ENCODE measurements at places on chromosomes 11 and 22.

DNA sequence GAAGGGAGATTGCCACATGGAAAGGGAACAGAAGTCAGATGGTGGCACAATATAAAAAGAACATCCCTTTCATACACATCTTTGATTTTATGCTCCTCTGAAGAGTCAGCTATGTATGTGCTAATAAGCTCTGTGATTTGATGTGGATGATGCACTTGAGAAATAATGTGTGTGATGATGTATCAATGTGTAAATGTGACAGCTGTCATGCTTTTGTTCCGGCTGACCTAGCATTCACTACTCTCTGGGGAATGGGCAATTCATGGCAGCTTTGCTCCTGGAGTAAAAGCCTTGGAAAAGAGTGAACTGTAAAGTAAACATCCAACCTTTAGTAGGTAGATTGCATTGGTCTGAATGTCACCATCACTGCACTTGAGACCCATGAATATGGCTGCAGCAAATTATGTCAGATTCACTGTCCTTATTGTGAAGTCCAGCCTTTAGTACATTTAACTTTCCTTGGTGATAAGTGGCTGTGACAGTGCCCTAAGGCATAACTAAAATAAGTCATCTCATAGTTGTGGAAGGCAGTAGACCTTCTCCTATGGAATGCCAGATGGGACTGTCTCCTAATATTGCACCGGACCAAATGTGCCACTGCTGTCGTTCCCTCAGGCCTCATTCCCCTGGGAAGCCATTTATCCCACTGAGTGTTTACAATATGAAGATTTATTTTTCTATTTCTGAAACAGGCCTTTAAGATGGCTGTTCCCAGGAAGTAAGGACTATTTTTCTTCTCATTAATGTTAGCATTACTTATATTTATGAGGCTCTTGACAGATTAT is 178.2 kb upstream of the CCDC90B start:
- no peaks in the 10 kb centered on the region for H3K4me1 ChIP-seq
- no peak overlapping the region for H3K4me3 ChIP-seq
- H3K27ac ChIP-seq: no peak overlapping the region
- no peaks in the 10 kb centered on the region for H3K36me3 ChIP-seq

GRCh38 chr11:117333917-117334316 is 6.3 kb downstream of the CEP164 start:
- H3K27me3 ChIP-seq: no peaks in the 10 kb centered on the region
- peaks cover 2% of the 10 kb centered on the region for H3K4me1 ChIP-seq
- DNase-seq: no peak

- no peak for DNase-seq
- H3K36me3 ChIP-seq: peaks cover 6% of the 10 kb centered on the region
- peaks cover 83% of the 10 kb centered on the region for H3K4me1 ChIP-seq
- peaks cover 11% of the 10 kb centered on the region for H3K27me3 ChIP-seq
- H3K27ac ChIP-seq: no peak overlapping the region
These were observed 1.1 kb downstream of the CD151 start for GRCh38 chr11:833849-834311.

GRCh38 chr11:76085270-76085669 is 121.0 kb downstream of the WNT11 start:
- DNase-seq: no peak
- no peaks in the 10 kb centered on the region for H3K36me3 ChIP-seq
- H3K4me3 ChIP-seq: no peak overlapping the region

GRCh38 chr11:36700246-36700645 is 102.2 kb upstream of the RAG2 start:
- no peak for DNase-seq
- no peaks in the 10 kb centered on the region for H3K36me3 ChIP-seq
- H3K27ac ChIP-seq: no peak overlapping the region
- H3K4me3 ChIP-seq: no peak overlapping the region

DNA sequence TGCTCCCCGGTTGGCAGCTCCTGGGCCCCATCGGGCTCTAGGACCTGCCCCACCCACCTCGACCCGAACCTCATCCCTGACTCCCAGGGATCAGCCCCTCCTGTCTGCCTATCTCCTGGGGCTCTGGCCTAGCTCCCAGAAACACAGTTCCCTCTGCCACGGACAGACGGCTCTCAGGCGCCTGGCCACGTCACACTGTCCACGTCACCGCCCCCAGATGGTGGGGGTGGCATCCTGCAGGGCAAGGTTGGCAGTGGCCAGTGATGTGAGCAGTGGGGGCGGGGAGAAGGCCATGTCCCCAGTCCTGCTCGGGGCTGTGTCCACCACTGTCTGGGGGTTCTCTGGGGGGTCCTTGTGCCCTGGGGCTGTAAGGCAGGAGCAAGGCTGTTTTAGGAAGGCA is 29.2 kb downstream of the SYT7 start:
- H3K27ac ChIP-seq: no peak overlapping the region
- no peaks in the 10 kb centered on the region for H3K4me1 ChIP-seq
- no peaks in the 10 kb centered on the region for H3K36me3 ChIP-seq

- H3K27me3 ChIP-seq: no peaks in the 10 kb centered on the region
- H3K4me3 ChIP-seq: no peak overlapping the region
- peak overlapping the region; percentile 7 for H3K27ac ChIP-seq
- peak; percentile 93 for DNase-seq
- peaks cover 73% of the 10 kb centered on the region for H3K36me3 ChIP-seq
These were observed 7.9 kb downstream of the ATG16L2 start for GRCh38 chr11:72821920-72822799.

DNA sequence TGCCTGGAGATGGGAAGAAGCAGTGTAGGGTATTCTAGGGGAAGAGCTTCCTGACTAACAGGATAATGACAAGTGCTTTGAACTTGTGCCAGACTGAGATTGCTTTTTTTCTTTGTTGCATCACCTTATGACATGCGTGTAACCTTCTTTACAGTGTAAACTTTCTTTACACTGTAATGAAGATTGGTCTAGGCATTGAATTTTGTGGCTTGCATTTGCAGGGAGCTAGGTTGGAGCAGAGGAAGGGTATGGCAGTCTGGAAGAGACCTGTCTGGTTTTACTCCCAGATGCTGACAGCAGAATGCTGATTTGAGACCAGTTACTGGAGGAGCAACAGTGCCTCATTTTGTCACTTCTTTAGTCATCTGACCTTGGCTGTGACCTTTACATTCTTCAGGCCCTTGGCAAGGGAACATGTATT is 5.6 kb downstream of the DDB2 start:
- H3K27me3 ChIP-seq: no peaks in the 10 kb centered on the region
- no peak overlapping the region for H3K27ac ChIP-seq
- peaks cover 17% of the 10 kb centered on the region for H3K36me3 ChIP-seq
- peaks cover 15% of the 10 kb centered on the region for H3K4me1 ChIP-seq

GRCh38 chr11:65209711-65210360 is 28.1 kb downstream of the CAPN1 start:
- no peak overlapping the region for H3K4me3 ChIP-seq
- H3K27ac ChIP-seq: no peak overlapping the region
- no peak for DNase-seq
- no peaks in the 10 kb centered on the region for H3K27me3 ChIP-seq
- H3K4me1 ChIP-seq: peaks cover 32% of the 10 kb centered on the region

GRCh38 chr11:42175203-42175602 is 715.8 kb upstream of the LRRC4C start:
- no peak overlapping the region for H3K4me3 ChIP-seq
- no peaks in the 10 kb centered on the region for H3K4me1 ChIP-seq
- DNase-seq: no peak
- no peak overlapping the region for H3K27ac ChIP-seq

- H3K27me3 ChIP-seq: no peaks in the 10 kb centered on the region
- H3K4me3 ChIP-seq: no peak overlapping the region
- no peaks in the 10 kb centered on the region for H3K36me3 ChIP-seq
- H3K4me1 ChIP-seq: no peaks in the 10 kb centered on the region
- no peak for DNase-seq
- H3K27ac ChIP-seq: no peak overlapping the region
These were observed 309.4 kb upstream of the ZC3H12C start for GRCh38 chr11:109783840-109784239.

DNA sequence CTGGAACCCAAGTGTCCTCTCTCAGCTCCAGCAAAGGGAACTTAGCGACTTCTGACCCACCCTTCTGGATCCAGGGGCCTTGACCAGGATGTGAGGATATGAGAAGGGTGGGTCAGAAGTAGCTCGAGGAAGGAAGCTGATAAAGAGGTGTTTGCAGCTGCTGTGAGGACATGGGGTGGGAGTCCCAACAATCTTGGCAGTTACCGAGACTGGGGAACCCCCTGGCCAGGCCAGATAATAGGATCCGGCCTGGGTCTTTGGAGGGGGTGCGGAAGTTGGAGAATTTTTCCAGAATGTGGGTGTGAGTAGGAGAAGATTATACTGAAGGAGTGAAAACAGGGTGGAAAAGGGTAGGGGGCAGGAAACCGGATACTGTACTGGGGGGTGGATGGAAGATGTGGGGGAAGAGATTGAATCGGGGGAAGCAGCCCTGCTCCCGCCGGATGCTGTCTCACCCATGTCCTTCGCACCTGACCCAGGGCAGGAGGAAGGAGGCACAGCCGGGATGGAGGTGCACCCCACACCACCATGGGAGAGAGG is 2.8 kb upstream of the MCAM start:
- H3K36me3 ChIP-seq: no peaks in the 10 kb centered on the region
- peak overlapping the region; percentile 42 for H3K27ac ChIP-seq
- H3K27me3 ChIP-seq: peaks cover 29% of the 10 kb centered on the region
- peaks cover 44% of the 10 kb centered on the region for H3K4me1 ChIP-seq

- no peak overlapping the region for H3K27ac ChIP-seq
- no peaks in the 10 kb centered on the region for H3K27me3 ChIP-seq
- H3K4me1 ChIP-seq: no peaks in the 10 kb centered on the region
- no peaks in the 10 kb centered on the region for H3K36me3 ChIP-seq
- H3K4me3 ChIP-seq: no peak overlapping the region
- no peak for DNase-seq
These were observed 125.7 kb downstream of the PARVA start for GRCh38 chr11:12503039-12503484.

DNA sequence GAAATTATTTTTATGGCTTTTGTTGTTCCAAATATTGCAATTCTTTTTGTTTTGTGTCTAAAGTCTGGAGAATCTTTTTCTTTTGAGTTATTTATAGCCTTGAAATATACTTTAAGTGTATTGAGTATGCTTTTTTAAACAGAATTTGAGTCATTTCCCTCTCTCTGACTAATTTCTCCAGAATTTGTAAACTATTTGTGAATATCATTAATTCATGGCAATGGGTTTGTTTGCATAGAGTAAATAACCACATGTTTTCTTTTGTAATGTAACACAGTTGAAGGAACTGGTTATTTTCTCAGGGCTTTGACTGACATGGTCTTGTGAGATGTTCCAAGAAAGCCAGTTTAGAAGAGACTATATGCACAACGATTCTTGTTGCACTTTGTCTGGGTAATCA is 30.9 kb upstream of the MPEG1 start:
- H3K27me3 ChIP-seq: peaks cover 2% of the 10 kb centered on the region
- peaks cover 10% of the 10 kb centered on the region for H3K4me1 ChIP-seq
- H3K27ac ChIP-seq: no peak overlapping the region
- H3K4me3 ChIP-seq: no peak overlapping the region
- no peak for DNase-seq
- no peaks in the 10 kb centered on the region for H3K36me3 ChIP-seq

DNA sequence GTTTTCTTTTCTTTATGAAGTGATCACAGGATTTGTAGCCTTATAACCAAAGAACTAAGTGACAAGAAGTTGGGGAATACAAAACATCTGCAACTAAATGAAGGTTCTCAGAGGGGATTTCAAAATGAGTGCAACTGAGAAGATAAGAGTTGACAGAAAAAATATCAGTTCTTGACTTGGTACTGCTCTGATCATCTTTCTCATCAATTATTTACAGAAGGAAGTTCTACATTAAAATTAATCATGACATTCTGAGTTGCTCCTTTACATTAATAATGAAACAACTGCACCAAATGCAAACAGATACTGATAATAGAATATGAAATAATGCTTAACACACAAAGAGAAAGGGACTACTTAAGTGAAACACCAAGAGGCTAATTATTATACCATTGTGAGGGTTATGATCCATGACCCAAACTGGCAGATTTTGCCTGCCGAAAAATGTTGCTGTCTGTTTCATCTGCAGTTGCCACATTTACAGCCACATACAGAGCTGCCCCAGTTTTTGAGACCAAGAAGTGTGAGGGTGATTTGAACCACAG is 561.9 kb upstream of the ANO5 start:
- H3K4me3 ChIP-seq: no peak overlapping the region
- no peaks in the 10 kb centered on the region for H3K27me3 ChIP-seq
- H3K4me1 ChIP-seq: no peaks in the 10 kb centered on the region
- H3K36me3 ChIP-seq: no peaks in the 10 kb centered on the region

DNA sequence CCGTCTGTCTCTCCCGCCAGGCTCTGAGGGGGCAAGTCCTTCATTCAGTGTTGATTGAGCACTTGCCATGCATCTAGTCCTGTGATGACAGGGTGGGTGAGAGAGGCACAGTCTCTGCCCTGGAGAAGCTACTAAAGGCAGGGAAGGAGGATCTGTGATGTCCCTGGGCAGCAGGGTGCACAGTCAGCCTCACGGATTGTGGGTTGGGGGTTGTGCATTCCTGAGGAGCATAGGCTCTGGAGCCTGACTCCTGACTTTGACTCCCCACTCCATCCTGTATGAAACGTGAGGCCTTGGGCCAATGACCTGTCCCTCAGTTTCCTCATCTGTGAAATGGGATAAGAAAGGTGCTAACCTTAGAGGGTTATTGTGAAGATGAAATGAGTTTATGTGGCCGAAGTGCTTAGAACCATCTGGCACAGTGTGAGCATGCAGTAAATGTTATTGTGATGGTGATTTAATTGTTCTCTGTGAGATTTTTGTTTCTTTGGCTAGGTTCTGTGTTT is 4.7 kb downstream of the SLC22A8 start:
- H3K27me3 ChIP-seq: no peaks in the 10 kb centered on the region
- H3K36me3 ChIP-seq: no peaks in the 10 kb centered on the region
- H3K4me1 ChIP-seq: no peaks in the 10 kb centered on the region
- H3K4me3 ChIP-seq: no peak overlapping the region
- no peak overlapping the region for H3K27ac ChIP-seq

GRCh38 chr22:16969508-16970327 is 38.3 kb downstream of the GAB4 start:
- DNase-seq: no peak
- H3K4me3 ChIP-seq: no peak overlapping the region

- H3K27me3 ChIP-seq: no peaks in the 10 kb centered on the region
- H3K4me3 ChIP-seq: peak within 1 kb of the TSS; percentile 70
- peak; percentile 88 for DNase-seq
- peaks cover 4% of the 10 kb centered on the region for H3K36me3 ChIP-seq
These were observed at the start of gene ALKBH8 for GRCh38 chr11:107565219-107565937. TSS of gene ALKBH8 (minus strand) at chr11:107565735. CDS start at chr11:107560893, 4,842 bp downstream.

- H3K4me3 ChIP-seq: no peak overlapping the region
- no peak overlapping the region for H3K27ac ChIP-seq
- H3K27me3 ChIP-seq: no peaks in the 10 kb centered on the region
These were observed 13.9 kb upstream of the KCTD17 start for GRCh38 chr22:37037669-37038068.
